ENCODE measurements at places on chromosomes 2 and 18.

DNA sequence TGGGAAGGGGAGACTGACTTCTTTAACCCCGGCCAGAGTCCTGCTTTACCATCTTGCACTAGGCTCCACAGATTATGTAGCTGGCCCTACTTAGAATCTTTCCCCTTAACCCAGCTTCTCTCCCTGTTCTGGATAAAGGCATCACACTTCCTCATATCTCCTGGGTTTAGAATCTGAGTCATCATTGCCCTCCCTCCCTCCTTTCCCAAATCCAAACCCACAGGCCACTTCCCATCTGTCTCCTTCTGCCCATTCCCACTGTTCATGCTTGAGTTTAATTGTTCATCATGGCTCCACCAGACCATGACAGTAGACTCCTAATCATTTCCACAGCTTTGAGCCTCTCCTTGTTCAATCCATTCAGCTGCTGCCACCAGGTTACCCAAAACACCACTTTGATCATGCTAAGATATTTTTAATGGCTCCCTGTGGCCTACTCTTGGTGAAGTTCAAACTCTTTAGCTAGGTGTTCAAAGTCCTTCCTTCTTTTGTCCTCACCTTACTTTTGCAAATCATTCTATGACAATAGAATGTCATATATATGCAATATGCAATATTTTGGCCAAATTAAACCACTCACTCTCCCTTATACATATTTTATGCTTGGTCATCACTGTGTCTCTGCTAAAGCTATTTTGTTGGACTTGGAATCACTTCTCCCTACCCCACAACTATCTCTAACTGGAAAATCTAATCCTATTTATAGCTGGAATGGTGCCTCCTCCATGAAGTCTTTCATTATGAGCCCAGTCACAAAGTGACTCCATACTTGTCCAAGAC lies 5.5 kb downstream of the PDE11A start:
- DNase-seq = no peak

DNA sequence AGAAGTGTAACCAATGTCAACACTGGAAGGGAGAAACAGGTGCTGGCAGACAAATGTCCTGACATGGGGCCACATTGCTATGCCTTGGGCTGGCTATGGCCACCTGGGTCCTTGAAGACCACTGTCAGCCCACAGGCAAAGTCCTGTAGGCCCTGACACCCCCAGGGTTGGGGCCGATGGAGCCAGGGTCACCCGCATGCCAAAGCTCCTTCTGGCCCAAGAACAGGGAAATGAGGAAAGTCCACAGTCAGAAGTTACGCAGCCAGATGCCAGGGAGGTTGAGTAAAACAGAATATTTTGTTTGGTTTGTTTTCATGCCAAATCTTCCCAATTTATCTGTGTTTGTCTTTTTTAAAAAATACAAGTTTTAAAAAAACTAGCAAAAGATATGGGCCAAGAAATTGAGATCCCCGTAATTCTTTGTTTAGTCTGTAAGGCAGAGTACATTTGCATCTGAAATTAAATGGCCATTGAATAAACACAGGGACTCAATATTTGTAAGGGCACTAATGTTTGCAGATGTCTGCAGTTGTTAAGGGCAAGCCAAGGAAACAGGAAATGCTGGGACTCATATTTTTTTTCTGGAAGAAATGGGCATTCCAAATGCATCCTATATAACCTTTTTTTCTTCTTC lies 186.4 kb downstream of the FAM210A start:
- DNase-seq = no peak

DNA sequence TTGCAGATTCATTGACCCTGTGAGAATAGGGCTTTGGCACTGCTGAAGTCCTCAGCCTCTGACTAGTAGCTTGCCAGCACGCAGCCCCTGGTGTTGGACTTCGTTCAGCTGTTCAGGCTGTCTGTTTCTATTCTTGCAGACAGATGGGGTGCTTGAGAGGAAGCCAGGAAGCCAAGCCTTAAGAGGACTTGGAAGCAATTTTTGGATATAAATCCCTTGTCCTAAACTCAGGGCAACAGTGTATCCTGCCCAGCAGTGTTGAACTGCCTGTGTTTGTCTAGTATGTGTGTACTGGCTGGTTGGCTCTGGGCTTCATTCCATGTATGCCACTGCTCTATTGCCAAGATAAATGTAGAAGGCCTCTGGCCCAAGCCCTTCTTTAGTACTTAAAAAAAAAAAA lies 108.6 kb downstream of the COMMD1 start:
- no peak for DNase-seq

DNA sequence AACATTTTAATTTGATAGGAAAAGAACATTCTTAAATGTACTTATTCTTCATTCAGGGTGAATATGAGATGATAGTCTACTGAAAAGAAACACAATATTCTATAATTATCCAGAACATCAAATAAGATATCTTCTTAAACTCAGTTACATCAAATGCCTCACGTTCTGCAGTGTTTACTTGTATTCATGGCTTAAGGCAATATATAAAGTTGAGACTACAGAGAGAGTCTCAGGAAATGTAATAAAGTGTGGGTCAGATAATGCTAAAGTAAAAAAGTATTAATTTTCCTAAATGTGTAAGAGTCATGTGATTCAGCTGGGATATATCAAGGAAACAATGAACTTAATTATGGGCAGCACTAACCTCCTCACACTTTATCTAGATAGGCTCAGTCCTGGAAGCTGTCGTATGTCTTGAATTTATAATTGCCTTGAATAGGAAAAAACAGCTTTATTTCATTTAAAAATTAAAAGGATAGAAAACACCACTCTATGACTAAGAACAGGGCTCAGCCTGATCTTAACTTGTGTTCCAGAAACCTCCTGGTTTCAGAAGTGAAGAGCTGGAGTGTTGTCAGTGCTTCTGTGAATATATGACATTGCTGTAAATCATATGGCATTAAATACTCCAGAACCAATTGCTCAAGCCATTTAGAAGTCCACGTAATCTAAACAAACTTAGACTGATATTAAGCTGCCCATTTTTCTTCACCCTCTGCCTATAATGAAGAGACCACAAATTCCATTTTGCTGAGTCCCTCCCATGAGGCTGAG lies 240.2 kb downstream of the FSIP2 start:
- DNase-seq = no peak

- DNase-seq = no peak
Measured at GRCh38 chr2:181190711-181191110, 210.3 kb downstream of the UBE2E3 start.

DNA sequence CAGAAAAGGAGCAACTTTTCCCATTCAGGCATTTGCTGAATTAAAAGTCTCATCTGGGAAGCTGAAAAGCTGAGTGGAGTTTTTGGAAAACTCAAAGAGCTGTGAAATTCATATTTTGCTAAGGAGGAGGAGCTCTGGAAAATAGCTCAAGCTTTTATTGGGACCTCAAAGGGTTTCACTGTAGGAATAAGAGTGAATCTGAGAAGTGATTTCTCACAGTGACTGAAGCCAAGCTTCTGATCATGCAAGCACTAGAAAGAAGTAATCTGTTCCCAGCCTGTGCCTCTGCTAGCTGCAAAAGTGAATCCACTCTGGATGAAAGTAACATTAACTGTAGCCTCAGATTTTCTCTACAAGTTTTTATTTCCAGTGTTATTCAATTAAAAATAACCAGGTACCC lies 283.3 kb downstream of the PTPRM start:
- no peak for DNase-seq

DNA sequence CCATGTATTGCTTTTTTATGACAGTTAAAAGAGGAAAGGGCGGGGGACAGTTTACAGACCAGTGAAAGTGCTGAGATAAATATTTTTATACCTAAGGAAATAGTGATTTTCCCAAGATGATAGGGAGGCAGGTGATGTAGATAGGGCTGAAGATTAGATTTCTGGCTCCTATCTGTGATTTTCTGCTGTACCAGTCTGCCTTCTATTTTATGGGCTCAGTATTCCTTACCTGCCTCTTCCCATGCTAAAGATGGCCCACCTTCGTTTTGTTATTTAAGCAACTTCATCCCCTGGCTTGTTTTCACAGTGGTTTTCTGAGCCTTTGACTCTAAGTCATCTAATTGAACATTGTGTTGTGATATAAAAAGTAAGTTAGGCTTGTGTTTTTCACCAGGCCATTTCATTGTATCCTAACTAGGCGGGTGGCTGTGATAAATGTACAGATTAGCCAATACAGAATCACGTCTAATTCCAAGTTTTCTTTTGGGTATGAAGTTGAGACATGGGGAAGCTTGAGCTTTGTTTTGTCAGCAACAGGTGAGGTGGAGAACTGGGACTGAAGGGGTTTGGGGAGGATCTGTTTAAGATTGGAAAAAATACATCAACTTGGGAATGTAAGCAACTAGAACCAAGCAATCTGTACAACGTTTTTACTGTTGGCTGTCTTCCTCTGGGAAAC lies 5.2 kb downstream of the RPL37A start:
- no peak for DNase-seq

DNA sequence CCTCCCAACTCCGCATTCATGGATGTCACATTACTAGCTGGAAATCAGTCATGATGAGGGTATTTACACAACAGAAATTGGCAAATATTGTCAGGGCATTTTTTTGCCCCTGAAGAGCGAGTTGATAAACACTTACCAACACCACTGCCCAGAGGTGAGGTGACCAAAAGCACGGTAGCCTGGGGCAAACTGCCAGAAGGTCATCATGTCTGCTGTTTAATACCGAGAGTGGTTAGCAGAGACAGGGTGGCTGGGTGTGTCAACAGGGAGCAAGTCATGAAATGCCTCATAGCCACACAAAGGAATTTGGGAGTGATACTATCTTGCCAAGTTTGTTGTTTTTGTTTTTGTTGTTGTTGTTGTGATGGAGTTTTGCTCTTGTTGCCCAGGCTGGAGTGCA lies 37.0 kb upstream of the EPC2 start:
- DNase-seq = no peak

DNA sequence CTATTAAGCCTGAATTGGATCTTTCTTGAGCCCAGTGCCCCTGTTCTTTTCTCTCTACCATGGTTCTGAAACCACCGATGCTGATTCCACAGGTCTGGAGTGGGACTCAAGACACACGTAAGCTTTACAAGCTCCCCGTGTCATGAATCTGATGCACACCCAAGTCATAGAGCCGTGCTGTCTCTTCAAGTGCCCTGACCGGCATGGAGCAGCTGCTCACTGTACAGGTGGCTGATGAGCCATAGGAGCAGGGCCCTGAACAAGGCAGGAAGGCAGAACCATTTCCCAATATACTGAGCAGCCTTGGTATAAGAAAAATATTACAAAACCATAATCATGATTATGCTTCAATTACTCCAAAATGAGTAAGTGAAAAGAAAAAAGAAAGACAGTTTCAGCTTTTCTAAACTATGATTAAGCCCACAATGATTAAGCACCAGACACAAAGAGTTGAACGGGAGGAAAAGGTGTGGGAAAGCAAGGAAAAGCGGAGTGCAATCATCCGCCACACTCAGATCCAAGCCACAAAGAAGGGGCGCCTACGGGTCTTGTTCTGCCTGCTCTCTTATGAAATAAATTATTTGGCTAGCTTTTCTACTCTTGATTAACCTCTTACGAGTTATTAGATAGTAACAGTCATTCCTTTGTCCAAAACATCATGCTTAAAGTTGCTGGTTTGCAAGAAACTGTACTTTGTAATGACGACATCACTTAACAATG lies 41.7 kb downstream of the NOL10 start:
- DNase-seq = no peak

DNA sequence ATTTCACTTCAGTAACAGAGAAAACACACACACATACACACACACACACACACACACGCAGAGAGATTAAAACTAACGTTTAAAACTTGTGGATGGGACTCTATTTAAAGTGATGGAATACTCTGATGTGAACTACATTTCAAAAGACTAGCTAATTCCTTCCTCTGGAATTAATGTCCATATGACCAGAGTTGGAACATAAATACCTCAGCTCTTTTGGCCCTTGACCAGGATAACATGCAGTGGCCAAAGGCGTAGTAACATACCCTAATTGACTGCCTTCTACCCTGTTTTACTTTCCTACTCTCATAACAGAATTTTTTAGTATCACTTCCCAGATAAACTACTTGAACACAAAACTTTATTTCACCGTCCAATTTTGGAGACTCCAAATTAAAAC lies 671.3 kb upstream of the CHAC2 start:
- no peak for DNase-seq

- DNase-seq = no peak
Measured at GRCh38 chr2:177038787-177039484, 173.7 kb upstream of the HNRNPA3 start.

DNA sequence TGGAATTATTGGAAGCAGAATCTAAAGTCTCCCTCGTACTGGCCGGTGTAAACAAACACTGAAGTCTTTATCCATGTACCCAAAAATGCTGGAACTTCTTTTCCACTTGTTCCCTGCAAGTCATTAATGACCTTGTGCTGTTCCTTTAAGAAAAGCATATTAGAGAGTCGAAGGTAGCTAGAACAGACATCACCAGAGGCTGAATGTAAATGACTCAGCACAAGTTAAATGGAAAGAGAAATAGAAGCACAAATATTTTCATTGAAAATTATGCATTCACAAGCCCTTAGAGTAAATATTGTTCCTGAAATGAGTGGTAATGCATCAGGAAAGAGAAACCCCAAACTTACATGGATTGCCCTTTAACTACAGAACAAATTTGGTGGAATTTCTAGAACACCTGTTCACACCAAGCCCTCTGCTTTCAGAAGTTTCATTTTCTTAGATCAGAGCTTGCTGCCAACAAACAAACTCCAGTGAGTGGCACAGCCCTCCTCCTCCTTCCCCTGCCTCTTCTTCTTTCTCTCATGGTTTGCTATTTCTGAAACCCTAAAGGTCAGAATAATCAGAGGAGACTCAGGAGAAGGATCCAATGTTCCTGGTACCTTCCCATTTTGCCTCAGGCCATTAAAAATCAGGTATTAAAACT lies 264.3 kb downstream of the TXNL1 start:
- DNase-seq = no peak

DNA sequence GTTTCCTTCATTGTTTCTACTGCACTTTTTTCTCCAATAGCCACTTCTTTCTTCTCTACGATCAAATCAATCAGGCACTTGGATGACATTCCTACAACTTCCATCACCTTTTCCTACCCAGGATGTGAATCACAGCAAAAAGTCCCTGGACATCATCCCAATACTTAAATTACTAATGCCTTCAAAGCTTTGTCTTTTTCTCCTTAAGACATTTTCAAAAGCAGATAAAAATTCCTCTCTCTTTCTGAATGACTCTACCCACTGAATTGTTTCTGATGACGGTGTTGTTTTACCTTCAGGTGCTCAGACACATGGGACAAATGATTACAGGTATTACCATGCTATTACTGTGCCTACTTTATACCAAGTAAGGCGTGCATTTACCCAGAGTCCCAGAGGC lies 500.9 kb downstream of the FBXO15 start:
- DNase-seq = no peak

- no peak for DNase-seq
Measured at GRCh38 chr2:84717302-84717701, 163.6 kb downstream of the TRABD2A start.
